ENCODE measurements at places on chromosomes 3 and 15.

- no peak for DNase-seq
Measured at GRCh38 chr3:194395778-194396538, 3.1 kb downstream of the GP5 start.

DNA sequence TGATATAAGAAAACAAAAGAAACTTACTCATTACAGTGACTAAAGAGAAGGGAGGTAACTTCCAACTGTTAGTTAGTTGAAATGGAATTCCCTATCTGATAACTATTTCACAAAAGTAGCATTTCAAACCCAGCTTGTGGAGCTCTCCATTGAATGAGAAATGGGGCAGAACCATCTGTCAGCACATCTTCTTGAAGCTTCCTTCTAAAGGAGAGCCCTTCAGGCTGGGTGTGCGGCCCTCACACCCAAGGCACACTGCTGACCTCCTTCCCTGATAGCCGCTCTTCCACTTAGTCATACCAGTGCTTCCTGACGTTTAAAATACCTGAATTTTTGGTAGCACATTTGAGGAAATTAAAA lies 28.1 kb upstream of the VEPH1 start:
- no peak for DNase-seq

- no peak for DNase-seq
Measured at GRCh38 chr3:43001094-43001553, 22.0 kb downstream of the GASK1A start.

DNA sequence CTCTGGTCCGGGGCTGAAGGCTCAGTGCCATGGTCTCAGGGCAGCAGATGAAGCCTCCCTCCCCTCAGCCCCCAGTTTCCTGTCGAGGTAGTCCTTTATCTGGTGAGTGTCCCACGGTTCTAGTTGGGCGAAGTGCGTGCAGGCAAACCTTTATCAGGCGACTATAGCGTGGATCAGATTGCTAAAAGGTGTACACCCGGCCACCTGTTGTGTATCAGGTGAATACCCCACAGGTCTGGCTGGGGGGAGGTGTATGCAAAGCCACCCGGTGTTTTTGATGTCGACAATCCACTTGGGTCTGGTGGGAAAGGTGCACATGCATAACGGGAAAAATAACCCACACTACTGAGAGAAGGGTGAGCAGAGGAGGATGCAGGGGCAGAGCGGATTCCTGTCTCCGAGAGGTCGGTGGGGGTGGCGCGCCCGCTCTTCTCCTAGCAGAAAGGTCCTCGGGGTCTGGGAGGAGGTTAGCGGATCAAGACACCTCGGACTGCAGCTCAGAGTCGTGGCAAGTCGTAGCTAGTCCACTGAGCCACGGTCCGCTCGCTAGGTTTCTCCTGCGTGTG lies 507 bp downstream of the SLC12A6 start:
- no peak for DNase-seq

DNA sequence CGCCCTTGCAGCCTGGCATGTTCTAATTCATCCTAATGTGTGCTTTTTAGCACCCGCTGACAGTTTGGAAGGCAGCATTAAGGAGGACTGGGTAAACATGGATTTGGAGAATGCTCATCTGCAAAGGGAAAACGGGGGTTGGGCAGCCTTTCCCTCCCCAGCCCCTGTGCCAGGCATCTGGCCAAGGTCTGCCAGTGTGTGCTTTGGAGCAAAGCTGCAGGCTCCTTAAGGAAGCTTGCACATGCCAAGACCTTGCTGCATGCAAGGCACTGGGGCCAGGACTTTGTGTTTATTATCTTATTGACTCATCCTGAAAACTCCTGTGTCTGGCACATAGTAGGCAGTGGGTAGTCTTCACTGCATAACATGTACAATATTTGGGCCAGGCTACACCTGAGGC lies 20.1 kb downstream of the FAM3D start:
- DNase-seq, result no peak

DNA sequence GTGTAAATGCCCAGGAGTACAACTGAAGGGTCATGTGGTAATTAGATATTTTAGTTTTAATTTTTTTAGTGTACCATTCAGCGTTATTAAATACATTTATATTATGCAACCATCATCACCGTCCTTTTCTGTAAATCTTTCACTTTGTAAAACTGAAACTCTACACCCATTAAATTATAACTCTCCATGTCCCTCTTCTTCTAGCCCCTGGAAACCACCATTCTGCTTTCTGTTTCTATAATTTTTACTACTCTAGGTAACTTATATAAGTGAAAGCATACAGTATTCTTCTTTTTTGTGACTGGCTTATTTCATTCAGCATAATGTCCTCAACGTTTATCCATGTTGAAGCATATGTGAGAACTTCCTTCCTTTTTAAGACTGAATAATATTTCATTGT lies 48.1 kb downstream of the STXBP5L start:
- DNase-seq, result no peak

- DNase-seq, result no peak
Measured at GRCh38 chr3:158261371-158261991, 151.6 kb downstream of the RSRC1 start.

- no peak for DNase-seq
Measured at GRCh38 chr3:12408984-12409683, 75.1 kb upstream of the TSEN2 start.

DNA sequence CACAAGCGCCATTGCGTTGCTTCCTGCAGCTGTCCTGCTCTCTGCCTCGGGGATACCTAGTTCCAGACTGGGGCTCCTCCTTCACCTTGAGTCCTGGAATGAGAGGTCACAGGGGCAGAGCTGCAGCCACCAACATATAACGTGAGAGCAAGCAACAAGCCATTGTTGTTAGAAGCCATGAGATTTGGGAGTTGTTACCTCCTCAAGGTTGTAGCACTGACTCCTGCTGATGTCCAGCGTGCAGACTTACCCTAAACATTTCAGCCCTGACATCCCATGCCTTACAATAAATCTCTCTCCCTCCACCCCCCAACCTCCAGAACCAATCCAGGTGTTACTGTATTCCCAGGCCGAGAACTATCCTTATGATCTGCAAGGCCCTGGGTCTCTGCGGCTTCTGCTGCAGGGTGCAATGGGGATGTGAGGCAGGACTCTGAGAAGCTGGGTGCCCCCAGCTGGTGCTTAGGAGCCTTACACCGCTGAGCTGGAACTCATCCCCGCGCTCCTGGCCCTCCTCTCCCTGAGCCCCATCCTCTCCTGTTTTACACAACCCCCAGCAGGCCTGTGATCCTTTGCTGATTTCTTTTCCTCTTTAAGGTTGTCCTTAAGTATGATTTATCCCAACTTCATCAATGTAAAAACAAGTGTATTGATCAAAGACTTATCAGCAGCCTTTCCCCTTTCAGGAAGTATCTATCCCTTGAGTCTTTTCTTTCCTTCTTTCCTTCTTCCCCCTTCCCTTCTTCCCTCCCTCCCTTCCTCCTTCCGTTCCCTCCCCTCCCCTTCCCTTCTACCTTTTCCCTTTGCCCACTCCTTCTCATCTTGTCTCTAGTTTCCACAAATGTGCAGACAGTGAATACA lies 84.2 kb upstream of the ABHD2 start:
- no peak for DNase-seq

- DNase-seq, result no peak
Measured at GRCh38 chr3:114711321-114711886, 417.6 kb downstream of the TIGIT start.

- no peak for DNase-seq
Measured at GRCh38 chr15:89021224-89021623, 67.0 kb upstream of the ABHD2 start.

- DNase-seq, result no peak
Measured at GRCh38 chr3:45612918-45613602, 18.5 kb downstream of the LIMD1 start.

DNA sequence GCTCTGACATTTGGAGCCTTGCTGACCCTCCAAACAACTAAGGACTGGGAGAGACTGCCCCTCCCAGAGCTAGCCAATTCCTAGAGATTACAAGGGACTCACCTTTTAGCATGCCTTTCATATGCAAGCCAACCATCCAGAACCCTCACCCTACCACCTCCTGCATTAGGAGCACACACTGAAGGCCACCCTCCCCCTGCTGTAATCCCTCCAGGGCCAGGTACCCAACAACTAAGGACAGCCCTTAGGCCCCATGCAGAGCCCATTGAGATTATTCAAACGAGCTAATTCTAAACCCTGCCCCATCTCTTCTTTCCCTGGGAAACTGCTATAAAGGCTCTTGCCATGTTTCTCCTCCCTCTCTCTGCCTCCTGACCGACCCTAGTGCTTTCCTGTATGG lies 352.6 kb downstream of the ERC2 start:
- DNase-seq, result no peak

DNA sequence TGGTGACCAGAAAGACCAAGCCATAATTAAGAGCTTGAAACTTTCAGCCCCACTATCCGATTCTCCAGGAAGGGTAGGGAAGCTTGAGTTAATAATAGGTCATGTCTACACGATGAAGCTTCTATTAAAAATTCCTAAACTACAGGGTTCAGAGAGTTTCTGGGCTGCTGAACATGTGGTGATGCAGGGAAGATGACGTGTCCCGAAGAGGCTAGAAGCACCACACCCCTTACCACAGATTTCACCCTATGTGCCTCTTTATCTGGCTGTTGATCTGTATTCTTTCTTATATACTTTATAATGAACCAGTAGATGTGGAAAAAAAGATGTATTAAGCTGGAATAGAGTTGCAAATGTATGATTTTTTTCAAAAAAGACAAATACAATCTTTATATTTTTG lies 473.4 kb downstream of the NLGN1 start:
- no peak for DNase-seq

DNA sequence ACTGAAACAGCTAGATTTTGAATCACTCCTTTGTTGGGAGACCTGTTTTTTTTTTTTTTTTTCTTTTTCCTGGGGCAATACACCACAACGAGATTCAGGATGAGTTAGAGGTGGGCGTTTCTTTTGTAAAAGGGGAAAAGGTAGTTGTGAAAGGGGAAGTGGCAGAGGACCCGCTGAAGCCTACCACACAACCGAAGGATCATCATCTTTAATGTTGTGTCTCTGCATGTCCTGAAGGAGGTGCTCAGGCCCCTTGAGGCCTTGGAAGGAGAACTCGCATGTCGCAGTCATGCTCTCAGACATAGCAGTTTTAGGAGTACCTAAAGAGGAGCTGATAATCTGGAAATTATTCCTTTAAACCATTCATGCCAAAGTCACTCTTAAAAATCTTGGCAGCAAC lies 137.9 kb upstream of the LRIG1 start:
- no peak for DNase-seq

DNA sequence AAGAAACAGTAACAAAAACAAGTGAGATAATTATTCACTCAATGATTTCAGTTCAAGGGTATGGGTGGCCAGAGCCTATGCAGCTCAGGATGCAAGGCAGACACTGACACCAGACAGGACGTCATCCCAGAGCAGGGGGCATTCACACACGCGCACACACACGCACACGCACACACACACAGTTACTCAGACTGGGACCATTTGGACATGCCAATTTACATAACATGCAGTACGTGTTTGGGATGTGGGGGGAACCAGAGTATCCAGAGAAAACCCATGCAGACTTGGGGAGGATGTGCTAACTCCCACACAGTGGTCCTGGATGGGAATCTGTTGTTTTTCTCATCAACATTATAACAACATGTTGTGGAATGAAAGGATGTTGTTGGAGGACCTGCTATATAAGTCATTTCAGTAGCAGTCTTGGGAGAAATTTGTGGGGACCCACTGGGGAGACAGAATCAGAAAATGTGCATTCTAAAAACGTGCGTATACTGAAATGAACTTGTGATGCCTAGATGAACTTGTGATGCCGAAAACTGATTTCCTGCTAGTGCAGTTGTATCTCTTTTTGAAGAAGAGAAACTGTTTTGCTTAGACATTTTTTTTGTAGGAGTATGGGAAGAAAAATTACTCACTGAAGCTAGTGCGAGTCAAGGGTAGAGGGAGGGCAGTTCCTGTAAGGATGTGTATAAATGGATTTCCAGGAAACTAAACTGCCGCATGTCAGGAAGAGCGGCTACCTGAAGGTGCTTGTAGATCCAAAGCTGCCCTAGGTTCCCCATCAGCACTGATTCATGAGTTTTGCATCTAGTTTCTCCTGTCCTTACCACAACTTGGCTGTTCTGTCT lies 25.2 kb downstream of the CD200 start:
- no peak for DNase-seq

GRCh38 chr15:96448923-96449322 lies 118.4 kb downstream of the NR2F2 start:
- no peak for DNase-seq

- no peak for DNase-seq
Measured at GRCh38 chr3:26984416-26985390, 362.1 kb downstream of the LRRC3B start.

GRCh38 chr3:69510481-69511030 lies 124.7 kb upstream of the FRMD4B start:
- DNase-seq, result no peak

- no peak for DNase-seq
Measured at GRCh38 chr15:39833515-39833981, 50.9 kb upstream of the FSIP1 start.

- DNase-seq, result peak; percentile 14
Measured at GRCh38 chr3:107524841-107525643, 2.3 kb downstream of the BBX start.
